Activated CD4-positive, alpha-beta T cell treated with anti-CD3 and anti-CD28 coated beads for 36 hours (primary cell): ENCODE measurements at places on chromosomes 1 and 21. TPM values are rescaled to one million over a fixed set of nuclear protein-coding genes. Genes with fewer than 3 reads are reported as not detected.

The SMPDL3B gene
- 0.53 TPM for total RNA-seq

DNA sequence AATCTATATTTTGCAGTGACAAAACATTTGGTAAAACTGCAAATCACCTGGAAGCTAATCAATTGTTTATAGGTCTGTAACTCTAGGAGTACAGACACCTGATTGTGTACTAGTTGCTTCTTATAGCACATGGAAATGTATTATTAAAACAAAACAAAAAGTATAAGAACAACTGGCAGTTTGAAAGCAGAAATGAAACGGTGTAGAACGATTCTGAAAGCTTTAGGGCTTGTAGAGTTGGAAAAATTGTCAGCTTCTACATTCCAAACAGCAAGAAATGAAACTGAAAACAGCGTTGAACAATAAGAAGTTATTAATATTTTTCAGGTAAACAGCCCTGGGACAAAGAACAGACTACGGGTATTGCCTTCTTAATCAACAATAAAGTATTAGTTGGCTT lies 273.3 kb downstream of the OLFM3 start:
- H3K27me3 ChIP-seq = peaks cover 4% of the 10 kb centered on the region
- no peaks in the 10 kb centered on the region for H3K36me3 ChIP-seq
- no peak for DNase-seq
- H3K4me1 ChIP-seq = no peaks in the 10 kb centered on the region

GRCh38 chr1:192826791-192827546 lies 18.1 kb downstream of the RGS2 start:
- H3K4me3 ChIP-seq = no peak overlapping the region
- peaks cover 21% of the 10 kb centered on the region for H3K27me3 ChIP-seq
- no peak for DNase-seq
- H3K4me1 ChIP-seq = no peaks in the 10 kb centered on the region
- H3K27ac ChIP-seq = no peak overlapping the region

DNA sequence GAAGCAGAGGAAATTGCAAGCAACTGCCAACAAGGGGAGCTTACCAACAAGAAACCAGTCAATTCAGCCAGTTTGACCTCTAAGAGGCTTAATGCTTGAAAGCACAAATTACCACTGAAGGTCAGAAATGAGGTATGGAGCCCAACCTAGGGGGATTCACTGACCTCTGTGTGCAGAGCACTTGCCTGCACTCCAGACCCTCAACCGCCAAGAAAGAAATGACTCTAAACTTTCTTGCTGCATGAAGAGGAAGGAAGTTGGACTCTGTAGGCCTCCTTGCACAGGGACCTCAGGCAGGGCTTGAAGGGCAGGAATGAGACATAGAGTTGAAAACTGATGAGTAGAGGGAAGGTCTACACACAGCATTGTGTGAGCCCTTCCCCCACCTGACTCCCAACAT lies 10.0 kb downstream of the ARMH1 start:
- no peak overlapping the region for H3K4me3 ChIP-seq
- no peaks in the 10 kb centered on the region for H3K36me3 ChIP-seq
- H3K27ac ChIP-seq = no peak overlapping the region
- no peaks in the 10 kb centered on the region for H3K27me3 ChIP-seq
- no peaks in the 10 kb centered on the region for H3K4me1 ChIP-seq

The AVPR1B gene
- total RNA-seq = not detected

DNA sequence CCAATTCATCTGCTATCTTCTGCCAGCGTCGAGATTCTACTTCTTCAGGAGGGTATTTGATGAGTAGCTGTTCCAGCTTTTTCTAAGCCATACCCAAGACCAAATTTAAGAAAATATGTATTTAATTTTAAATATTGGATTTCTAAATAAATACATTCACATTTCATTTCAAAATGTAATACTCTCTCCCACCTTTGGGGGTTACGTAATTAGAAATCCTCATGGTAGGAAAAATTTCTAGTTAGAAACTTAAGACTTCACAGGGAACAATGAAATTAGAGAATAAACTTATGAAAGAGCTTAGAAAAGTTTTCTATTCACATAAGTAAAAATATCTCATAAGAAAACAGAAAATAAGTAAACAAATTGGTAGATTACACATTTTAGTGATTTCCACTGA lies 102.9 kb downstream of the ZZZ3 start:
- no peak overlapping the region for H3K4me3 ChIP-seq
- peaks cover 8% of the 10 kb centered on the region for H3K4me1 ChIP-seq
